ENCODE measurements at places on chromosomes 2 and 18. TPM values are rescaled to one million over a fixed set of nuclear protein-coding genes. Genes with fewer than 3 reads are reported as not detected.
A peak's percentile ranks its signal among the peaks of the same experiment; 100 is the strongest.

The LBX2 gene
- 0.52 TPM for total RNA-seq

The PROKR1 gene
- total RNA-seq: not detected

The SERPINB11 gene
- total RNA-seq: not detected

The DSG1 gene
- total RNA-seq: not detected

The IL36B gene
- total RNA-seq: not detected

The PIEZO2 gene
- total RNA-seq: not detected

The TFPI gene
- not detected for total RNA-seq

The GYPC gene
- 123 TPM for total RNA-seq

GRCh38 chr2:220175967-220176366 is 548.5 kb downstream of the SLC4A3 start:
- H3K27me3 ChIP-seq: no peaks in the 10 kb centered on the region
- no peaks in the 10 kb centered on the region for H3K36me3 ChIP-seq
- no peak overlapping the region for H3K27ac ChIP-seq

- H3K36me3 ChIP-seq: no peaks in the 10 kb centered on the region
- no peak overlapping the region for H3K27ac ChIP-seq
- H3K4me1 ChIP-seq: no peaks in the 10 kb centered on the region
- DNase-seq: no peak
These were observed 76.5 kb upstream of the RAB6C start for GRCh38 chr2:129902731-129903585.

GRCh38 chr2:57674743-57675142 is 371.9 kb upstream of the VRK2 start:
- H3K36me3 ChIP-seq: no peaks in the 10 kb centered on the region
- no peak overlapping the region for H3K27ac ChIP-seq
- no peak for DNase-seq
- H3K27me3 ChIP-seq: no peaks in the 10 kb centered on the region

GRCh38 chr2:118766871-118767270 is 80.6 kb downstream of the EN1 start:
- H3K4me3 ChIP-seq: no peak overlapping the region
- no peaks in the 10 kb centered on the region for H3K36me3 ChIP-seq
- H3K27ac ChIP-seq: no peak overlapping the region
- peaks cover 27% of the 10 kb centered on the region for H3K27me3 ChIP-seq

DNA sequence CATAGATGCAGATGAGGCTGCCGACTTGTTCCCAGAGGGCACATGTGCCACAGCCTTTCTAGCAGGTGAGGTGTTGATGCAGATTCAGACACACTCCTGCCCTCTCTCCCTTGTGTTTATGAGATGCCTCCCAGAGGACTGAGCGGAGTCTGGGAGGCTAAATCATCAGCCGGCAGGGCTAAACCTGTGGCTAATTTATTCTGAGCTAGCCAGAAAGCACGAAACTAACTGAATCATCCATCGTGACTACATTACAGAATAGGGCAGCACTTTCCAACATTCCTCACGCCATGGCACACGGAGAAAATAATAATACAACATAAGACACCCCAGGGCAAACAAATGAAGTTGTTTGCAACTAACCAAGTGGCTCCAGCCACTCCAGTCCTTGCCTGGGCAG is 101.7 kb upstream of the FZD7 start:
- no peaks in the 10 kb centered on the region for H3K4me1 ChIP-seq
- H3K27ac ChIP-seq: no peak overlapping the region
- no peak overlapping the region for H3K4me3 ChIP-seq
- peaks cover 4% of the 10 kb centered on the region for H3K27me3 ChIP-seq

DNA sequence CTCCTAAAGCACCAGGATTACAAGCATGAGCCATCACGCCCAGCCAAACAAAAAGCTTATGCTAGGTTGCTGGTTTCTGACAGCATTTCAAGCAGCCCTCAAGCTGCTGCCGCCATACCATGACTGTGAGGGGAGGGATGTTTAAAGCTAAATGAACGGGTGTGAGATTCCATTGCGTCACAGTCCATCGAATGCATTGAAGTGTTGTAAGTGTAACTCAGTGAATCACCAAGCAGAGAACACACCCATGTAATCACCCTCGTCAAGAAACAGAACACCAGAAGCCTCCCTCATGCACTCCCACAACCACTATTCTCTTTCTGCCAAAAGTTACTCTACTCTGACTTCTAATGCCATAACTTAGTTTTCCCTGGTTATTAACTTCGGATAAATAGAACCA is 32.8 kb upstream of the MC5R start:
- no peak overlapping the region for H3K4me3 ChIP-seq
- no peak for DNase-seq
- H3K36me3 ChIP-seq: no peaks in the 10 kb centered on the region
- no peaks in the 10 kb centered on the region for H3K4me1 ChIP-seq

DNA sequence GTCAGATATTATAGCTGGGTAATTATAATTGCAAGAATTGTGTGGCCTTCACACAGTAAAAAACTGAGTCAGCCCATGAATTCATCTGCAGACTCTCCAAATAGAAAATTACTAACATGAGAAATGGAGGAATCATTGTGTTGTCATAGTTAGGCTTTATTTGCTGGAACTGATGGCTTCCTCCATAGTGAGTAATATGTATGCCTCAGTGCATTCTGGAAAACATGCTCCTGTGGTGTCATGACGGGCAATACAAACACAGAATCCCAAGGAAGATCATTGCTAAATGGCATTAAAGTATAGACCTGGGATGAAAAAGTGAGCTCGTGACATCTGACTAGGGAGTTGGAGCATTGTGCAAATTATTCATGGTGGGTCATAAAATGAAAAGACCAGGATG is 23.6 kb upstream of the NMS start:
- H3K27me3 ChIP-seq: no peaks in the 10 kb centered on the region
- H3K36me3 ChIP-seq: no peaks in the 10 kb centered on the region
- no peak overlapping the region for H3K4me3 ChIP-seq
- H3K4me1 ChIP-seq: no peaks in the 10 kb centered on the region
- no peak overlapping the region for H3K27ac ChIP-seq

DNA sequence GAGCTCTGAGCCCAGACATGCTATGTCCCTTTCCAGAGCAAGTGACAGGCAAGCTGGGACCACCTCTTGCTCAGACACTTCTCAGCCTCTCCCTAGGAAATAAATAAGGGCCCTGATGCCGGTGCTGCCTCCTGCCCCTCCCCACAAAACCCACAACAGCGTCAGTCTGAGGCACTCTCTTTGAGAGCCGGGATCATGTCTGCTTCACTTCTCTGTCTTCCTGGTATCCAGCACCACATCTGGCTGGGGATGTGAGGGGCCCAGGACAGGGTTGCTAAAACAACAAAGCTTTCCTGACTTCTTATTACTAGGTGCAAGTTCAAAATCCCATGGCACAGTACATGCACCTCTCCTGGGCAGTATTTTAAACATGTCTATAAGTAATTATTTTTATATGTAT is 103.9 kb upstream of the GLI2 start:
- no peak overlapping the region for H3K27ac ChIP-seq
- no peaks in the 10 kb centered on the region for H3K4me1 ChIP-seq
- H3K4me3 ChIP-seq: no peak overlapping the region
- no peak for DNase-seq

GRCh38 chr18:70046796-70047195 is 99.1 kb upstream of the CD226 start:
- H3K4me3 ChIP-seq: no peak overlapping the region
- peaks cover 3% of the 10 kb centered on the region for H3K4me1 ChIP-seq
- H3K36me3 ChIP-seq: peaks cover 33% of the 10 kb centered on the region
- H3K27ac ChIP-seq: no peak overlapping the region

- no peak for DNase-seq
- H3K36me3 ChIP-seq: peaks cover 3% of the 10 kb centered on the region
- H3K27me3 ChIP-seq: no peaks in the 10 kb centered on the region
- peak overlapping the region; percentile 88 for H3K27ac ChIP-seq
- peaks cover 63% of the 10 kb centered on the region for H3K4me1 ChIP-seq
These were observed 1.8 kb downstream of the TLK1 start for GRCh38 chr2:171158790-171159371.

DNA sequence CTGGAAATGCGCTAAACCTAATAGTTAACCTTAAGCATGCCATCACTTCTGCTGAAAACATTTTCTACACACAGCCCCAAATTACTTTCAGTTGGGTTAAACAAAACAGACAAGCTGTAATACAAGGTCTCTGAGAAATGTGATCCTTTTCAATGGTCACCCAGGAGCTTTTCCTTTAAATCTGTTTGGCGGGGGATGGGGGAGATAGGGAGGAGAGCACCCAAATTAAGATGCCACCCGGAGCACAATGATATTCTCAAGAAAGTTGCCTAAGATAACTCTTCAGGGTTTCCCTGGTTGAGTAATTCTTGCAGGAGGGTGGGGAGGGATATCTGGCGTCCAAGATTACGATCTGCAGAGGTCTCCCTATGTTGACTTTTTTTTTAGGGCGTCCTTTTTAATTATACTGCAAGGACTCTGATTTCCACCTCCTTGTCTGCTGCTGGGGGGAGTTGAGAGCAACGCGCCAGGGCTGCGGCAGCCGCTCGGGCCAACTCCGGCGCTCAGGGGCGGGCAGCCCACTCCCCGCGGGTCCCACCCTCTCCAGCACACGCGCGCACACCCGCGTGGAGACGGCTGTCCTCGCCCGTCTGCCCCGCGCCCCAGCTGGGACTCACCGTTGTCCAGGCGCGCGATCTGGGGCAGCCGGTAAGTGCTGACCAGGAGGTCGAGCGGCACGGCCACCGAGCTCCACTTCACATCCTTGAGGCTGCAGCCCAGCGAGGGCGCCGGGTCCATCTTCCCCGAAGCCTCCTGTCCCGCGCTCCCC is 807 bp downstream of the GAREM1 start:
- DNase-seq: peak; percentile 10
- H3K27me3 ChIP-seq: peaks cover 48% of the 10 kb centered on the region
- no peak overlapping the region for H3K27ac ChIP-seq
- H3K4me3 ChIP-seq: peak overlapping the region; percentile 62
- H3K4me1 ChIP-seq: peaks cover 28% of the 10 kb centered on the region

DNA sequence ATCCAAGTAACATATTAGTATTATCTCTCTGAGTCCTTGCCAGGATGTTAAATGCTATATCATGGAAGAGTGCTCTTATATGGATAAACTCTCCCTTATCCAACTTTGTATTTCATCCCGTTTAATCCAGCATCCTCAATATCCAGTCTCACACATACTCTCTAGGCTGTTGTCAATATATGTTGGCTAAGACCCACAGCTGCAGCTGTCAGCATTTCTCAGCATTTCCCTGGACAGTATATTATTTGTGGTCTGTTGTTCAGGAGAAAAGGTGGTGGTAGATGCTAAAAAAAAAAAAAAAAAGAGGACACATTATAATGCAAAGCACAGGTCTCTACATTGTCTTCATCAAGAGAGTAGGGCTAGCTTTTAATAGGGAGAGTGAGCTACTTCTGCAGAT is 1368.0 kb upstream of the ZEB2 start:
- no peaks in the 10 kb centered on the region for H3K36me3 ChIP-seq
- H3K4me3 ChIP-seq: no peak overlapping the region
- no peaks in the 10 kb centered on the region for H3K27me3 ChIP-seq
- H3K27ac ChIP-seq: no peak overlapping the region
- DNase-seq: no peak

Data from activated CD4-positive, alpha-beta memory T cell treated with anti-CD3 and anti-CD28 coated beads for 36 hours (primary cell).